ENCODE measurements at places on chromosomes 11 and 22.

GRCh38 chr11:88250566-88251242, 75.5 kb upstream of the RAB38 start:
- DNase-seq = no peak

DNA sequence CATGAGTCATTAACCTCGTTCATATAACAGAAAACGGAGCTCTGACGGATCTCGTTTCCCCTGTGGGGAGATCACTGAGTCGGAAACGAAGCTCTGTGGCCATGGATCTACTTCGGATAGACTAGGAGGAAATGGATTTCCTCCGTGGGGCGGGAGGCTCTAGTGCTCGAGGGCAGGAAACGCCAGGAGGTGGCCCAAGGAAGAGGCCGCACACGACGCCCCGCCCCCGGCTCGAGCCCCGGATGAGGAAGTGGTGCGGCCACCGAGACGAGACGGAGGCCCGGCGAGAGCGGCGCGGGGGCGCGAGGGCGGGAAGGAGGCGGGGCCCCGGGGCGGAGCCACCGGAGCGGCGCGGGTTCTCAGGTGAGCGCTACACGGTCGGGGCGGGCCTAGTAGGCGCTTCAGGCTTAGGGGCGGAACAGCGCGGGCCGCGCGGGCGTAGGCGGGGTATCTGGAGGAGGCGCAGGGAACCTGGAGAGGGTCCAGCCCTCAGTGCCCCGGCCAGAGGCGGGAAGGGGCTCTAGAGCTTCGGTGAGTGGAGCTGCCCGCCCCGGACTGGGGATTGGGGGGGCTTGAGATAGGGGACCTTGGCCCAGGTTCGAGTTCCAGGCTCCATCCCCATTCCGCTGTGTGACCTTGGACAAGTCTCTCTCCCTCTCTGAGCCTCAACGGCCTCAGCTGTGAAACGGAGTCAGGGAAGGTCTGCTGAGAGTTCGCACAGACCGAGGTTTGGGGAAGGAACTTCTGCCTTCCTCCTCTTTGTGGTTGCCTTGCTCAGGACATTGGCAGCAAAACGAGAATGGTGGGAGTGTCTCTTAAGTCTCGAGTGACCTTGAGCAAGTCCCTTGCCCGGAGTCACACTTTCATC, at the start of gene DEPDC5:
Gene DEPDC5 (plus strand): TSS at position 386 of the 868 bp plus-strand sequence. CDS start 903 bp downstream, outside the sequence.
- peak; percentile 95 for DNase-seq

GRCh38 chr11:33920838-33921613, 29.1 kb upstream of the LMO2 start:
- no peak for DNase-seq

DNA sequence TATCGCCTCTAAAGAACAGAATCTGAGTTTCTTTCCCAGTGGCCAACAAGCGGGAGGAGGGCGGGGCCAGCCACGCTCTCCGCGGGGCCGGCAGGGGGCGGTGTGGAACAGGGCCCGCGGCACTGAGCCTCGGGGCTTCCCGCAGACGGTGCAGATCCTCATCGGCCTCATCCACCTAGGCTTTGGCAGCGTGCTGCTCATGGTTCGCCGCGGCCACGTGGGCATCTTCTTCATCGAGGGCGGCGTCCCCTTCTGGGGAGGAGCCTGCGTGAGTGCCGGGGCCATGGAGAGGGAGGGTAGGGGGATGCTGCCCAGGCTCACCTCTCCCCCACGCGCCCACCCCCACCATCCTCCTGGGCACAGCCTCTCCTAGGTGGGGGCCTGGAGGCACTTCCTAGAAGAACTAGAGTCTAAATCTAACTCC, 10.7 kb downstream of the MS4A15 start:
- no peak for DNase-seq

DNA sequence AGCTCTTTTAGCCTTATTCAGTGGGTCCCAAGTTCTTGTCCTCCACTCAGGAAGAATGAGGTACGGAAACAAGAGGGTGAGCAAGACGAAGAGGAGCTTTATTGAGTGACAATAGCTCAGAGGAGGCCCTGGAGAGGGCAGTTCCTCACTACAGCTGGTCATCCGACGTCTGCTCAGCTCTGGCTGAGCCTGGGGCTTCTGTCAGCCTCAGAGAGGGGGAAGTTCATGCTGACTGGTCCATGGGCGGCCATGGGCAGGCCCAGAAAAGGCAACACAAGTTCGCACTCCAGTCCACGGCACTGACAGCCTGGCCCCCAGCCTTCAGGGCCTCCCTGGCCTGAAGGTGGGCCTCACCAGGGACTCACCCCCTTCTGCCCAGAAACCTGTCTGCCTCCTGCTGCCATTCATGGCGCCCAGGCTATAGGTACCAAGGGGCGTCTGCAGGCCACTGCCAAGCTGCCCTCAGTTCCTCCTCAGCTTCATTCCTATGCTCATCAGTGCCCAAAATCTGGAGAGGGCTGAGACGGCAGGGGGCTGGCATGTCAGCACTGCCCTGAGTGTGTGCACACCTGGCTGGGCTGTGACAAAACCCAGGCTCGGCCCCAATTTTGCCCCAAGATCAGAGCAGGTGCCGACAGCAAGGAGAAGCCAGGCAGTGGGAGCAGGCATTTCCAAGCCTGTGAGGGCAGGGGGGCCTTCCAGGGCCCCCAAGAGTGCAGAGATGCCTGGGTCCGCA, 21.7 kb upstream of the KIAA0930 start:
- no peak for DNase-seq

- DNase-seq = no peak
Observed at GRCh38 chr11:115238791-115239190, 265.4 kb downstream of the CADM1 start.

- DNase-seq = no peak
Observed at GRCh38 chr11:116852261-116853031, 15.0 kb upstream of the APOA1 start.

DNA sequence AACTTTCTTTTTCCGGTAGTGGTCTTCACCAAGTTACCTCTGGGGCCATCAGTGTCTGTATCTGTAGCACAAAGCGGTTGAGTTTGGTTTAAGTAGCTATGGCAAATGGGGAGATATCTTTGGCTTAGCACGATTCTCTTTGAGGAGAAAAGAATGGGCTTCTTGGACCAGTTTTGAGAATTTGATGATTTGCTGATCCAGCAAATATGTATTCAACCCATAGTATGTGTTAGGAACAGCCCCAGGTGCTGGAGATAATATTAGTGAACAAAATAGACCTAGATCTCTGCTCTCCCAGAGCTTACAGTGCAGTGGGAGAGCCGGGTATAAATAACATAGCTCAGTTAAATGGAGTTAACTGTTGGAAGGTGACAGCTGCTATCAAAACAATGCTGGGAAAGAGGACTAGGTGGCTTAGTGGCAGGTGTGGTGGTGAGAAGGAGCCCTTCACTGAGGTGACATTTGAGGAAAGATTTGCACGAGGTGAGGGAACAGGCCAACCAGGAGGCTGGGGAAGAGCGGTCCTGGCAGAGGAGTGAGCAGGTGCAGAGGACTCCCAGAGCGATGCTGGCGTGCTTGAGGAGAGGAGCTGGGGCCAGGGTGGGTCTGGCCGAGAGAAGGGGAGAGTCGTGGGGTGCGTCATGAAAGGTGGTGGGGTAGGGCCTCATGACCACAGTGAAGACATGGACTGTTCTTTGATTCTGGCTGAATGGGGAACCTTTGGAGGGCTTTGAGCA, 5.0 kb downstream of the TBC1D22A start:
- no peak for DNase-seq

DNA sequence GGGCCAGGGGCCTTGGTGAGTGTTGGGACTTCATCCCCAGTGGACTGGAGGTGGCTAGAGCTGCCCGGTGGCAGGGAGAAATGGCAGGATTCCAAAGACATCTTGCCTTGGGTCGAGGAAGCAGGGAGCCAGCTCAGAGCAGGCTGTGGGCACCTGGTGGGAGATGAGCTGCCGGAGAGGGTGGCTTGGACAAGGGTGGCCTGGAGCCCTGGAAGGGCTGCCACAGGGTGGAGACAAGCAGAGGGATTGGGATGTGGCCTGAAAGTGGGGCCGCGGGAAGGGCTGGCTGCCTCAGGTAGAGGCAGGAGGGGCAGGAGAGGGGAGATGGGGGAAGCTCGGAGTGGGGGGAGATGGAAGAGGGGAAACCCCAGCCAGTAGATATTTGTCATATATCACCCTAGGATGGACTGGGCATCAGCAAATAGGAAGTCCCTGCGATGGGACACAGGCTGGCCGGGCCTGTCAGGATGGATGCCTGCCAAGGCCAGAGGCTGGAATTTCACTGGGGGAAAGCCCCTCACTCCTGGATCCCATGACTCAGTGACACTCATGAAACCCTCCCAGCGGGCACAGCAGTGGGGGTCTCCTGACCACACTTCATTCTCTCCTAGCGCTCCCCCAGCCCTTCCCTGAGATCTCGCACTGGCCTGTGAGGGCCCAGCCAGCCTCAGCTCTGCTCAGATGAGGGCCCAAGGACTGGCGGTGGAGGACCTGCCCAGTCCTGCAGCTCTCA, 72.0 kb upstream of the SHISAL1 start:
- DNase-seq = no peak

GRCh38 chr11:99781074-99781473, 760.3 kb downstream of the CNTN5 start:
- no peak for DNase-seq

DNA sequence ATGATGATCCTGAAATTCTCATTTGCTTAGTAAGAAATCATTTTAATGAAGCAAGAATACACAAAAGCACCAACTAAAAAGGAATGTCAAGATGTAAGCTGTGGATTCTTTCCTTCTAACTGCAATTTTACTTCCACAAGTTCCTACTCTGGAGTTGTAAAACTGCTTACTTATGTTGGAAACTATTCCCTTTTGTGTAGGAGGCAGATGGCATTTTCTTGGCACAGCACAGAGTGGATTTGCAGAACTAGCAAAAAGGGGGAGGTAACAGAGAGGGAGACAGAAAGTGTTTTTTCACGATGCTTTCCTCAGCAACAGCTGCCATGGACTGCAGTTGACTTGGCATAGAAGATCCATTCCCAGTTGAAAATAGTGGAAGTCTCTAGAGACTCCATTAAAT, 1112.0 kb upstream of the RAG2 start:
- DNase-seq = peak; percentile 20

DNA sequence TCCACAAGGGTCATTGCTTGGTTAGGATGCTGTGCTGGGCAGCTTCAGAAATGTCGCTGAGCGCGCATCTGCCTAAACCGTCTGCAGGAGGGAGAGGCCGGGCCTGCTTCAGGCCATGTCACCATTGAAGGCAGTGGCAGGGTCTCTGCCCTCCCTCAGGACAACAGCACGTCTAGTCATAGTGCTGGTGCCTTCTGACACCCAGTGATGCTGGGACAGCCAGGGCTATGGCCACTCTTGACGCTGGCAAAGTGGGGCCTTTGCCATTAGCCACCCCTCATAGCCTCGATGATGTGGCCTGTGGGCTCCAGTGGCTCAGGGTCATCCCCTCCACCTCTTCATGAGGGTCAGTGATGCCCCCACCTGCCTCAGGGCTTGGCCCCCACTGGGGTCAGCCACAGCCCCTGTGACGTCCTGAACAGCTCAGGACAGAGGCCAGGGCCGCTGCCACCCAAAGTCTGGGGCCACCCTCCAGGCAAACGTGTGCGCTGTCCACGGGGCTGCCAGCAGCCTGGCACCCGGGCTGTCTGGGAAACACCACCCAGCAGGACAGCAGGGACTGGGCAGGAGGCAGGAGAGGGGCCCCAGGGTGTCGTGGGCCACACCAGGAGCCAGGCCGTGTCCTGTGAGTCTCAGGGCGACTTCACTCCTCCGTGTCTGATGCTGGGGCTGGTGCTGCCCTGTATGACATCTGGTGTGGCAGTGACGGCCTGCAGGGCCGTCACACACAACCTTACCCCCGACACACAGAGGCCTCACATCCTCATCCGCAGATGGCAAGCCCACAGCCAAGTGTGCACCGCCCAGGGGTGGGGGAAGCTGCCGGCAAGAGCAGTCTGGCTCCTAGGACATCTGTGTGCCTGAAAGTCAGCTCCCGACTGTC, 42.5 kb downstream of the CERK start:
- DNase-seq = no peak

DNA sequence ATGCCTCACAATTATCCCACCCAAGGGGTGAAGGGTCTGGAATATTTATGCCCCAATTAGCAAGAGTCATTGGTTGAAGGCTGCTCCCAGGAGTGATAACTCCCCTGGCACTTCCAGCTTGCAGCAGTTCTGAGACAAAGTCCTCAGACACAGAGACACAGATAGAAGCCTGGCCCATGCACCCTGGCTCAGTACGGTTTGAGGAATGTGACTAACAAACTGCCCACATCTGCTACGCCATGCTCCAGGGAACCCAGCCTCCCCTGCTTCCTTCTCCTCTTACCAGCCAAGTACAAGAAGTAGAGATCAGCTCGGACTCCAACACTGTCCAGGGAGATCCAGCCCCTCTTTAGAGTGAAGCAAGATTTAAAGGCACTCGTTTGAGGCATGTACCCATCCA, 48.5 kb upstream of the BMAL1 start:
- DNase-seq = no peak

GRCh38 chr11:57287884-57288283, 36.9 kb downstream of the TNKS1BP1 start:
- no peak for DNase-seq

- DNase-seq = no peak
Observed at GRCh38 chr11:70713086-70713835, 314.9 kb downstream of the CTTN start.

GRCh38 chr11:77090373-77091111, 12.1 kb upstream of the OMP start:
- no peak for DNase-seq

DNA sequence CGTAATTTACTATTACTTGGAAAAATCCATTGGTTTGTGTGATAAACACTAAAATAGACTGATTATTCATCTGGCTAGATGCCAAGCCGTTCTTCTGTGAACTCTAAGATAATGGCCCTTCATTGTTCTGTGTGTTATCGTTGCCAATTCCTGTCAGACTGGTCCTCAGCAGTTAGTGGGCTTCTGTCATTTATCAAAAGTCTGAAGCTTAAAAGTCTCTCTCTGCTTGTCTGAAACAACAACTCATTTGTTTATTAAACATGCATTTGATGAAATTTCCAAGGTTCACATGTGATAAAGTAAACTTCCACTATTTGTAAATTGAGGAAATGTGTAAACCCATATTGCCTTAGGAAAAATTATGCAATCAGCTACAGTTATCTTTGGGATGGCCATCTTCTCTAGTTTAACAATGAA, 21.1 kb upstream of the RDX start:
- peak; percentile 86 for DNase-seq

- DNase-seq = peak; percentile 71
Observed at GRCh38 chr11:130476200-130476921, 27.9 kb downstream of the ADAMTS15 start.

DNA sequence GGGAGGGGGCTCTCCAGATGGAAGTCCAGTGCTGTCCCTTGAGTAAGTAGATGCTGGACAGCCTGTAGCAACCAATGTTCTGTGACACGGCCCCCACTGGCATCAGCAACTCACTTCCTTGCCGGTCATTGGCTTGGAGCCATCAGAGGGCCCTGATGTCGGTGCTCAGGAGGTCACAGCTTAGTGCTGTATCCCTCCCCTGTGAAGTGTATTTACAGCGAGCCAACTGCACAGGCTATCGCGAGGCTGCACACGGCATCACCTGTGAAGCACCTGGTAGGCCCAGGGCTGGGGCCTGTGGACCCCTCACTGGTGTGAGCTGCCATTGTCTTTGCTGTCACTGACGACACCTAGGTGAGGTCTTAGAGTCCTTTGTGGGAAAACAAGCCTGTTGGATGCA, 13.4 kb upstream of the ACR start:
- no peak for DNase-seq

GRCh38 chr22:35071784-35072183, 5.8 kb downstream of the ISX start:
- DNase-seq = no peak

- no peak for DNase-seq
Observed at GRCh38 chr11:75872887-75873416, 57.9 kb downstream of the UVRAG start.
